Right ventricle myocardium superior (tissue), 1 donor: ENCODE measurements at places on chromosomes 12 and 14. TPM values are rescaled to one million over a fixed set of nuclear protein-coding genes. Genes with fewer than 3 reads are reported as not detected.
A peak's percentile ranks its signal among the peaks of the same experiment; 100 is the strongest.

GRCh38 chr14:59482541-59483331 lies 1.5 kb downstream of the L3HYPDH start:
- DNase-seq = no peak

The IFI27L2 gene
- total RNA-seq = 50.1 TPM

DNA sequence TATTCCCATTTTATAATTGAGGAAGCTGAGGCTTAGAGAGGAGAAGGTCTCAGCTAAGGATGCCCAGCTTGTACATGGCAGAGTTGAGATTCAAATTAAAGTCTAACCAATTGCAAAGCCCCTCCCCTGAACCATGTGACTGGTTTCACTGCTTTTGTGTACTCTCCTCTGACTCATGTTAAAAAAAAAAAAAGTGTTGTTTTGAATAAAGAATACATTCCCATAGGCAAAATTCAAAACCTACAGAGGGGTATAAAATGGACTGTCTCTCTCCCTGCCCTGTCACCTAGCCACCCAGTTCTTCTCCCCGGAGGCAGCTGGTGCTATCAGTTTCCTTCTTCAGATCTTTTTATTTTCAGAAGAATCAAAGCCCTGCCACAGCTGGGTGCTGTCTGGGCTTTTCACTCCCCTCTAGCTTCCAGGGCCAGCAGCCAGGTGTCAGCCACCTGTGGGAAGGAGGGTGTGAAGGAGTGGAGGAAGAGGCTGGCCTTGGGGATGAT lies 5.4 kb downstream of the PSMD9 start:
- no peak for DNase-seq

DNA sequence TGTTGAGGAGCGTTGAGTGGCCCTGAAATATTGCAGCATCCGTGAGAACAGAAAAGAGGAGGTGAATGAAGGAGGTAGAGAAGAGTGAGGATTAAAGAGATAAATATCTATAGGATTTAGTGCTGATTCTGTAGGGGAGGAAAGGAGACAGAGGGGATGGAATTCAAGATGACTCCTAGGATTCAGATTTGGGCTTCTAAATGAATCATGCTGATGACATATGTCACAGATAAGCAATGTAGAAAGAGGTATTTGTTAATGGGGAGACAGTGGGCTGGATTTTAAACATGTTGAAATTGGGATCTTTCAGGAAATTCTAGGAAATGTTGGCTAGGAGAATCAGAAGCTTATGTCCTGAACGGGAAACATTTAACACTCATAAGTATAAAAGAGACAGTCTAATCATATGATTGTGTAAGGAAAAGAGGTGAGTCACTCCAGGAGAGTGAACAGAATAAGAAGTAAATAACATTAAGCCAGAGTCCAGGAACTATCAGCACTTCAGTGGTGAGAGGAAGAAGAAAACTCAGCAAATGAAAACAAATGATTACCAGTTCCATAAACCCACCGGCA lies 58.1 kb upstream of the DIO2 start:
- no peak for DNase-seq

The FAM181A gene
- not detected for total RNA-seq

The ADAM21 gene
- 0.48 TPM for total RNA-seq

The TPI1 gene
- 804 TPM for total RNA-seq

DNA sequence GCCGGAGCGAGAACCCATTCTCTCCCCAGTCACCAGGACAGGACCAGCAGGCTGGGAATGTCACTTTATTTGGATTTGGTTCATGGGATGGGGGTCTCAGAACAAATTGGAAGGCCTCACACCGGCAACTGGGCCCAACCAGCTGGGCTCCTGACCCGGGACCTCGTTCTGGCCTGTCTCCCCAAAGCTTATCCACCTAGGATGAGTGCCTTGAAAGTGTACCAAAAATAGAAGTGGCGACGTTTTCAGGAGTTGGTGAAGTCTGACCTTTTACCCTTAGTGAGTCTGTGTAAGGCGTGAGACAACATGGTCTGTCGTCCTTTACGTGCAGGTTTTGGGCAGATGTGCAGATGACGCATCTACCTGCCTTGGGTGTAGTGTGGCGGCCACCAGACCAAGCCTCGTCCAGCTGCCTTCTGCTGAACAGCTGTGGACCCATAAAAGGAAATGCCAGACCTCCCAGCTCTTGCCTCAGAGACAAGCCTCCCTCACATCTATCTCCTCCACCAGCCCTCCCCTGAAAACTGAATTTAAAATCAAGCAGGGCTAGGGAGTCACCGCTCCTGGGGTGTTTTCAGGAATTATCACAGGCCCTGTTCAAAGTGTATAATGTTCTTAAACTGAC lies 36.6 kb upstream of the CLMN start:
- DNase-seq = no peak

DNA sequence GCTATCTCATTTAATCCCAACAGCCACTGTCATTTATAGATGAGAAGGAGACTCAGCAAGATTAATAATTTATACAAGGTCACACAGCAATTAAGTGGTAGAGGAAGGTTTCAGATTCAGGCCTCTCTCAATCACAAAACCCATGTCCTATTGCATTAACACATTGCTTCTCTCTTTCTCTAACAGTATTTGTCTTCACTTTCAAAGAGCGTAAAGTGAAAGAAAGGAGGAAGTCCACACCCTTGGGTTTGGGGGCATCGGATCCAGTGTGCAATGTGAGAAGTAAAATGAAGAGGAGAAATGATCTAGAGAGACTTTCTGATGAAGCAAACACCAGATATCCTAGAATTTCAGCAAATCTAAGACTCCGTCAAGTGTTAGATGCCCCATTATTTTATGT lies 7.0 kb upstream of the VRK1 start:
- DNase-seq = no peak

DNA sequence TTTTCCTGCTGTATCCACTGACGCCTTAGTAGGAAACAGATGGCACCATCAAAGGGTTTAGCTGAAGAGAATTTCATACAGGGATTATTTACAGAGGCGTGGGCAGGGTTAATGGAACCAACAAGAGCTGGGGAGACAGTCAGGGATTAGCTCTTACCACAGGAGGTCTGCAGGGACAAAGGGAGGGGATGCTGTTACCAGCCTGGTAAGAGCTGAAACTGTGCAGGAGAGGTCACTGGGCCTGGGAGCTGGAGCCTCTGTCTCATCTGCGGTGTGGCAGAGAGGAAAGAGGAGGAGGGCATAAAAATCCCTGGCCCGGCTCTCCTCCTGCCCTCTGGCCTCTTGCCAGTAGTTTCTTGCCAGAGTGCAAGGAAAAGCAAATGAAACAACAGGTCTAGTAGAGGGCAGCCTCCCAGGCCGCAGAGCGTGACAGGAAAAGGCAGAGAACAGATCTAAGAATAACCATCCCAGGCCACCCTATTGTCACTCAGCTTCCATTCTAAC lies 18.9 kb upstream of the POC1B start:
- DNase-seq = peak; percentile 63

GRCh38 chr14:104887623-104888488 lies 22.8 kb downstream of the CEP170B start:
- peak; percentile 38 for DNase-seq

DNA sequence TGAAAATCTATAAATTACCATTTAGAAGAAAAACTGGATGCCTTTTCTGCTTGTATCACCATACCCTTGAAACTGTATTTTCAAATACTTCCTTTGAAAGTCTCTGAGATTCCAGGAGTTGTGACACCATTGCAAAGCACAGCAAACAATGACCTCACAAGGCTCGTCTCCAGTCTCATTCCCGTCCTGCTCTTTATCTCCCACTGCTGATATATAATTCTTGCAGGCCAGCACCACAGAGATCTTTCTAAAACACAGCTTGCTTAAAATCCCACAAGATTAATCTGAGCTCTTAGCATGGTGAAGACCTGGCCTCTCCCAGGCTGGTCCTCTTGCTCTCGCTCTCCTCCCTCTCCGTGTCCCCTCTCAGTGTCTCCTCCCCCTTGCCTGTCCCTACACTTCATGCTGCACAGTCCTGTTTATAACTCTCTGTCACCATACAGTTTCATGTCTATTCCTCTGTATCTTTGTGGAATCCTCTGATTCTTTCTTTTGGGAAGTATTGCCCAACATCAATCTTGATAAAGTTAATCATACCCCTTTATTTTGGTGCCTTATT lies 51.8 kb downstream of the ZFYVE21 start:
- DNase-seq = no peak

The BCL11B gene
- total RNA-seq = 0.08 TPM

GRCh38 chr14:89304972-89305703 lies 111.9 kb downstream of the FOXN3 start:
- DNase-seq = peak; percentile 54

GRCh38 chr14:88196925-88197324 lies 126.1 kb downstream of the KCNK10 start:
- no peak for DNase-seq

DNA sequence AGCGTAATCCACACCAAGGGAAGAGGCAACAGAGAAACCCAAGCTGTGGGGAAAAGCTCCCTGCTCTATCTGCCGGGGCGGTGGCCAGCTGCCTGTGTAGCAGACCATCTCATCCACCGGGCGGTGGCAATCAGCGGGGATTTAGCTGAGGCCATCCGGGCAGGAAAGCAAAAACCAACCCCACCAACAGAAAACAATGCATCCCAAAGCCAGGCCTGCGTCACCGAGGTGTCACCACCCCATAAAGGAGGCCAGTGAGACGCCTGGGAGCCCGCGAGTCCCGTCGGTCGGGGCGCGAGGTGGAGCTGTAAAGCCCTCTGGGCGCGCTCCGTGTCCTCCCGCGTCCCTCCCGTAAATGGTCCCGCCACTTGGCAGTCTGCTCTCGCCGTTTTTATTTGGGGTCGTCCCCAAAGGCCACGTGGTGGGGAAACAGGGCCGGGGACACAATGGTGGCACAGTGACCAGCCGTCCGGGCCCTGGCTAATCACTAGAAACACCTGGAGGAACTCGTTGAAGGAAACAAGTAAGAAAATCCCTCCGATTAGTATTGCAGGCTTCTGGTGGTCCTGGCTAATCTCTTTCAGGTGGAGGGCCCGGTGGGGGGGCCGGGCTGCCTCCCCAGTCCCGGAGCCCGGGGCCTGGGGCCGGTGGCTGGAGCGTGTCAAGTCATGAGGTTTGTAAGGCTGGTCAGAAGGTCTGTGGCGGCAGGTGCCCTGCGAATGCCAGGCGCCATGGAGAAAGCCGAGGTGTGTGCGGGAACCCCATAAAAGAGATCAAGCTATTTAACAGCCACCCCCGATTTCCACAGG lies 94.7 kb upstream of the GSC start:
- peak; percentile 47 for DNase-seq

DNA sequence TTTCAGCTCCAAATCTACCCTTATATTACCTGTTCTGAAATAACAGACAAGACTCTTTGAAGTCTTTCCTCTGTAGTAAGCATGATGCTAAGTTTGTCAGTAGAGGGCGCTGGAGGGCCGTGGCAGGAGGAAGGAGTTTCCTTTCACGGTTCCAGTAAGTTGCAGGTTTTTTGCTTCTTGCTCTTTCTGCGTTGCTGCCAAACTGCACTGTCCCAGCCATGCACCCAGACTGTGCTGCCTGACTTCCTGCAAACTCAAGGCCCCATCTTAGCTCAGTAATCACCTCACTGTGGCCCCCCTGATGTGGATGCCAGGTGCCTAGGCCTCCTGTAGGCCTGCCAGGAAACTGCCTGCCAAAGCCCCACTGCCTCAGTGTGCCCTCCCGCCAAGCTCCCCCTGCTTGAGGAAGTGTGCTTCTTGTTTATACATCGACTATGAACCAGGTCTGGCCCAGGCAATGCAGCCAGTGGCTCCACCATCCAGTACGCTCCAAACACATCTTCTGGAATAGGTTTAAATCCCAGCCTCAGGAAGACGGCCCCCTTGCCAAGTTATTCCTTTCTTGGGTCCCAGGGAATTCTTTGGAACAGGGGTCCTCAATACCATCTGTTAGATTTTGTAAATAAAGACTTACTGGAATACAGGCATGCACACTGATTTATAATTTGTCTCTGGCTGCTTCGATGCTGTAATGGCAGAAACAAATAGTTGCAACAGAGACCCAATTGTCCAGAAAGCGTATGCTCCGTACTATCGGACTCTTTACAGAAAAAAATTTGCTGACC lies 193.7 kb upstream of the LRIG3 start:
- peak; percentile 74 for DNase-seq

GRCh38 chr12:546920-547845 lies 87.4 kb downstream of the B4GALNT3 start:
- peak; percentile 78 for DNase-seq

- peak; percentile 67 for DNase-seq
These were observed 5.0 kb upstream of the DDX47 start for GRCh38 chr12:12807970-12808702.

DNA sequence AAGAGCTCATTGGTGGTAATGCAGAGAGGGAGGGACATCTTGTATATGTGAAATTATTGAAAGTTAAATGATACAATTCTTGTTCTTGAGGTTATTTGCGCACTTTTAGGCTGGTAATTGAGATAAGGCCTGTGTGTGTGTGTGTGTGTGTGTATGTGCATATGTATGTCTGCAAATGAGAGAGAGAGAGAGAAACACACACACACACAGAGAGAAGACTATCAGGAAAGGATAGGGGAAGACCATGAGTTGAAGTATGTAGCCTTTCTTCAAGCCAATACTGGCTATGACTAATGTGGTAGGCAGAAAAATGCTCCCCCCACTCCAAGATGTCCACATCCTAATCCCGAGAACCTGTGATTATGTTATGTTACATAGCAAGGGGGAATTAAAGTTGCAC lies 52.7 kb upstream of the DCD start:
- DNase-seq = no peak

DNA sequence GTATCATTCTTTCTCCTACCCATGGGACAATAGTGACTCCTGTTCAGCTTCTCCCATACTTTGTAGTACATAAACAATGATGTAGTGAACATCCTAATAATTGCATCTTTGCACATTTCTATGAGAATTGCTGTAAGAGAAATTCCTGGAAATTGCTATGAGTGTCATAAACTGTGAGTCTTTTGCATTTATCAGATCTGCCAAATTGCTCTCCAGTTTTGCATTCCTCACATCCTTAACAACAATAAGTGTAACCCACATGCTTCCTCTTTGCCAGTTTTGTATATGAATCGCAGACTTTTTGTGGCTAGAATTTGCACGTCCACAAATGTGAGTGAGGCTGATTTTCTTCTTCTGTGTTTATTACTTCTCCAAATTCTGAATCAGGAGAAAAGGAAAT lies 124.0 kb upstream of the TBX5 start:
- DNase-seq = no peak
